Activated CD8-positive, alpha-beta memory T cell treated with anti-CD3 and anti-CD28 coated beads for 48 hours (primary cell): ENCODE measurements at places on chromosomes 1 and 21.

- DNase-seq, result no peak
Measured at GRCh38 chr1:198273748-198274295, 117.0 kb downstream of the NEK7 start.

DNA sequence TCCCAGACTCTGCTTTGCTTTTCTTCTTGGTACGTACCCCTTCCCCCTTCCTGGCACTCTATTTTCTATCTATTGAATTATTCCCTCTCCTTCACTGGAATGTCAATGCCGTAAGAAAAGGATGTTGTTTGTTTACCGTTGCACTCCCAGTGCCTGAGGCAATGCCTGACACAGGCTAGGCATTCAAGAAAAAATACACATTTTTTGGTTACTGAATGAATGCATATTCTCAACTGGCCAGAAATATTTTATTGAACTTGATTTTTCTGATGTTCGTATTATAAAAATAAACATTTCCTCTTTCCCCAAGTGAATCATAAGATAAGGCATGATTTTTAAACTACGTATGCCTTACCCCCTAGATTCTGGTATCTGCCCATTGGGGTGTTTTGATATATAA lies 41.2 kb downstream of the GNG12 start:
- DNase-seq, result no peak

GRCh38 chr1:22971611-22972405 lies 858 bp downstream of the LACTBL1 start:
- DNase-seq, result no peak

GRCh38 chr1:3241236-3241550 lies 172.2 kb downstream of the PRDM16 start:
- no peak for DNase-seq
